Putamen (tissue), 1 donor: ENCODE measurements at places on chromosomes 13 and 19.

GRCh38 chr13:20337884-20338551 lies 105.9 kb upstream of the GJB6 start:
- DNase-seq: no peak

DNA sequence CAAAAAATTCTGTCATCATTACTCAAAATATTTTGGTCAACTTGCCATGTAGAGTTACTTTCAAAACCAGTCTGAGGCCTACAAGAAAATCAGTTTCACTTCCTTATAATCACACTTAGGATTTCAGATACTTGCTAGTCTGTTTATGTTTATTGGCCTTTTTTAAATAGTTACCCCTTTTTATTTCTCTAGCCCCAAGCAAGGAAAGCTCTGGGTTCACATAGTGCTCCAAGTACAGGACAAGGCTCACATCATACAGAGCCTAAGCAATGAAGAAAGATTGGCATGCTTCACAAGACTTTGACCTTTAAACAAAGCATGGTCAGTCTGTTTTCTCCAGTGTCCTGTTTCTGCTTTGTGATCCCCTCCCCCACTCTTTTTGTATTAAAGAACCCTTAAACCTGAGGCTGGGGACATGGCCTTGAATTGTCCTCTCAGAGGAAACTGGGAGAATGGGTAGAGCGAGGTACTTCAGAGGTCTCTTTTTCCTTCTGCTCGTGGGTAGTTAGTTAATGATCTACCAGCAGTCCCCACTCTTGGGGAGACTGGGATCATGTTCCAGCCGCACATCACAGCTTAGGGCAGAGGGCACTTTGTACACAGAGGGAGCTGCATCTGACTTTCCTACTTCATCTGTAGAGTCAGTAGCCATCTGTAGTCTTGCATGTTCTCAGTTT lies 30.7 kb downstream of the CEACAM1 start:
- no peak for DNase-seq

DNA sequence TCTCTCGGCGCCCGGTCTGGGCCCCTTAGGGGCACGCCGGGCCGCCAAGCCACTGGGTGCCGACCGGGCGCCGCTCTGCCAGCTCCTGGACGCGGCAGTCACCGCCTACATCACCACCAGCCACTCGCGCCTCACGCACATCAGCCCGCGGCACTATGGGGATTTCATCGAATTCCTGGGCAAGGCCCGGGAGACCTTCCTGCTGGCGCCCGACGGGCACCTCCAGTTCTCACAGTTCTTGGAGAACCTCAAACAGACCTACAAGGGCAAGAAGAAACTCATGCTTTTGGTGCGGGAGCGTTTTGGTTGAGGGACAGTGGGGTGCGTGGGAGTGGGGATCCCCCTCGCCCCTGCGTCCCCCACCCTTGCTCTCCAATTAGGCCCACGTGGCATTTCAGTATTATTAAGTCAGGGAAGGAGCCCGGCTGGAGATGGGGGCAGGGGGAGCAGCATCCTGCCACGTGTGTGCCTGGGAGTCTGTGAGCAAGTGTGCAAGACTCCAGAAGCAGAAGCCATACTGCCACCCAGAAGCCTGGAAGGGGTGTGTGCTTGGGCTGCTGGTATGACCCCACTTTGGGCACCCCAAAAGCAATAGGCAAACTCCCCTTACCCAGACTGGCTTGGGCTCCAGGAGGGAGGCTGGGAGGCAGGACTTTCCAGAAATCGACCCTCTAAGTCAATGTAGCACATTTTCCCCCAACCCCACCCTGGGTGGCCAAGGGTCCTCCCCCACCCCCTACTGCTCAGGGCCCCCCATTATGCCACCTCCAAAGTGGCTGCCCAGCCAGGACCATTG lies 35.7 kb downstream of the ZSWIM4 start:
- DNase-seq: no peak

- peak; percentile 24 for DNase-seq
Measured at GRCh38 chr19:29400917-29401711, 124.7 kb upstream of the VSTM2B start.

DNA sequence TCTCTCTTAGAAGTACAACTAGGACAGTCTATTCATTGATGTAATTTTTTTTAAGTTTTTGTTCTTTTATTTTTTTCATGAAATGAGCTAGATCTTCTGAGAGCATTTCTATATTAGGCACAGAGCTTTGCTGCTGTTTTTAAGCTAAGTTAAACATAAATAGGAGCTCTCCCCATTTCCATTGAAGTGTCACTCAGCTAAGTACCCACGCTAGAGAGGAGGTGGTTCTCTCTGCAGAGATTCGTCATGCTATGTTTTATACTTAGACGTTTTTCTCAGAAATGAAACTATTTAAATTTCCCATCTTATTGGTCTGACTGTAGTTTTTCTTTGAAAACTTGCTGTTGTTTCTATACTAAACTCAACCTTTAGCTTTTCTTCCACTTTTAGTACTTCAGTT lies 271.5 kb downstream of the PCDH9 start:
- DNase-seq: peak; percentile 76

DNA sequence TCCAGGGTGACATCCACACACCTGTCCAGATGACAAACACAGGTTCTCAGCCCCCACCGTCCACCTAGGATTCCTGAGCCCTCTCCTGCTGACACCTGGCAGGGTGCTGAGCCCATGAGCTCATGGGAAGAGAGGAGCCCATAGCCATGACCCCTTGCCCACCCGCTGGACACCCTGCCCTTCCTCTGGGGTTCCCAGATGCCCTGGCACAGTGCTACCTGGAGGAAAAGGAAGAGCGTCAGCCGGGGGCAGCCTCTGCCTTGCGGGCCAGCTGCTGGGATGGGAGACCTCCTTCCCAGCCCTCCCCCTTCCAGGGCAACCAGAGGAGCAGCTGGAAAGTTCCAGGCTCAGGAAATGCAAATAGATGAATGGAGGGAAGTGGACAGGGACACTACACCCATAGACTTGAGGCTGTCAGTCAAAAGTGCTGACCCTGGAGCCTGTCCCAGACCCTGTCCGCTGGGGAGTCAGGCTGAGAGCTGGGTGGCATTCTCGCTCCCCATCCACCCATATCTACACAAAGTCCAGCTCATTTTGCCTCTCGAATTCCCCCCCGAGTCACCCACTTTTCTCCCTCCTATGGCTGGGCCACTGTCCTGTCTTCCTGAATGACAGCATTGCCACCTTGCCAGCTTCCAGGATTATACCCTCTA lies 12.3 kb upstream of the ARHGEF18 start:
- no peak for DNase-seq

DNA sequence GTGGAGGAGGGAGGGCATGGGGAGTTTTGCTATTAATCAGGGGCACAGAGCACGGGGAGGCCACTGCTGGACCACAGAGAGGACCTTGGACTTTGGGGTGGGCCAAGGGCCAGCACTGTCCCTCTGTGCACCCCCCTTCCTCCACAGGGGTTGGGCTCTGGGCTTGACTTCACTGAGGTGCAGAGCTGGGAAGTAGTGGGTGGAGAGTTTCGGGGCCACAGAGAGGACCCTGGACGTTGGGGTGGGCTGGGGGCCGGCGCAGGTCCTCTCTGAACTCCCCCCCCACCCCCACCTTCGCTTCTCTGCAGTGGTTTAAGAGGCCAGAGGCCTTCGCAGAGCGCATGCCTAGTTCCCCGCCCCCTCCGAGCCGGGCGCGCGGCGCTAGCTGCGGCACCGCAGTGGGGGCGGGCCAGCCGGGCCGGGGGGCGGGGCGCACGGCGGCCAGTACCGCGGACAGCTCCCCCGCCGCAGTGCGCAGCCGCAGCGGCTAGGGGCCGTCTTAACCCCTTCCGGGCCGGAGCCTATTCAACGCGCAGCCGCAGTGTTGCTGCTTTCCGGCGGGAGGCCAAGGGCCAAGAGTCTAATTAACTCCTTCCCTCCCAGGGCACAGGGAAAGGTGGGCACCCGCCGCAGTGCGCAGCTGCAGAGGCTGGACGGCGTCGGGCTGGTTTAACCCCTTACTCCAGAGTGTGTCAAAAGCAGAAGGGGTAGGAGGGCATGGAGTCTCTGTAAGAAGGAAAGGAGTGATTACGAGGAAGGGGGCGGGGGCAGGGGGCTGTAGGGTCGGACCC lies 3.7 kb downstream of the KCNC3 start:
- DNase-seq: peak; percentile 67

GRCh38 chr19:6837525-6837924 lies 49.9 kb upstream of the ADGRE1 start:
- DNase-seq: no peak
